ENCODE measurements at places on chromosomes 2 and 18.

GRCh38 chr2:189631849-189632248, 29.4 kb upstream of the ASNSD1 start:
- no peak for DNase-seq

GRCh38 chr2:61238219-61239012, 76.4 kb downstream of the C2orf74 start:
- DNase-seq, result no peak

DNA sequence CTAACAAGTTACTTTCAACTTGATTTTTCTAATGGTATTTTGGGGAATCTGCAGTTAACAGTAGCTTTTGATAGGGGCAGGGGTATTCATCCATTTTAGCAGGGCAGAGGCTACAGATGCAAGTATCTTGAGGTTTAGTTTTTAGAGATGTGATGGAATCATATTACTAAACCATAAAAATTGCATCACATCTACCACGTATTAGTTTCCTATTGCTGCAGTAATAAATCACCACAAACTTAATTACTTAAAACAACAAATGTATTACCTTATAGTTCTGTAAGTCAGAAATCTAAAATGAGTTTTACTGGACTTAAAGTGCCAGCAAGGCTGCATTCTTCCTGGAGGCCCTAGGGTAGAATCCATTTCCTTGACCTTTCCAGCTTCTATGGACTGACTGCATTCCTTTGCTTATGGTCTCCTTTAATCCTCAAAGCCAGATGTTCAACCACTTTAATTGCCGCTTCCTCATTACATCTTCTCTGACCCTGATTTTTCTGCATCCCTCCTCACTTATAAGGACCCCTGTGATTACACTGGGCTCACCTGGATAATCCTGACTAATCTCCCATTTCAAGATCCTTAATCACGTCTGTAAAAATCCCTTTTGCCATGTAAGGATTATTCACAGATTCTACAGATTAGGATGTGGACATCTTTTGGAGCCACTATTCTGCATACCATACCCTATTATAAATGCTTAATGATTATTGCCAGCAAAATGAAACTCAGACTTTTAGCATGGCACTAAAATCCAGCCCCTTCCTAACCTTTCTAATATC, 21.9 kb upstream of the EXOC6B start:
- DNase-seq, result no peak

DNA sequence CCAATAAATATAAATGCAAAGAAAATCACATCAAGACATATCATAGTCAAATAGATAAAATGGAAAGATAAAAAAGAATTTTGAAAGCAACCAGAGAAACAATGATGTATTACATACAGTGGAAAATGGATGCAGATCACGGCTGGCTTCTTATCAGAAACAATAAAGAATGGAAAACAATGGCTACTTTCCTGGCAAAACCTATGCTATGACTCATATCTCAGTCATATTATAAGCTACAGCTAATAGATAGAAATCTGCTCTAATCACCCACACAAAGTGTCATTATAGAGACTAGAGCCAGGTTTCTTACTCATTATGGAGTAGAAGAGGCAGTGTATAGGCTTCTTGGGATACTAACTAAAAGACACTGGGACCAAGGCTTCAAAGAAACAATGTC, 93.5 kb upstream of the TACR1 start:
- no peak for DNase-seq

DNA sequence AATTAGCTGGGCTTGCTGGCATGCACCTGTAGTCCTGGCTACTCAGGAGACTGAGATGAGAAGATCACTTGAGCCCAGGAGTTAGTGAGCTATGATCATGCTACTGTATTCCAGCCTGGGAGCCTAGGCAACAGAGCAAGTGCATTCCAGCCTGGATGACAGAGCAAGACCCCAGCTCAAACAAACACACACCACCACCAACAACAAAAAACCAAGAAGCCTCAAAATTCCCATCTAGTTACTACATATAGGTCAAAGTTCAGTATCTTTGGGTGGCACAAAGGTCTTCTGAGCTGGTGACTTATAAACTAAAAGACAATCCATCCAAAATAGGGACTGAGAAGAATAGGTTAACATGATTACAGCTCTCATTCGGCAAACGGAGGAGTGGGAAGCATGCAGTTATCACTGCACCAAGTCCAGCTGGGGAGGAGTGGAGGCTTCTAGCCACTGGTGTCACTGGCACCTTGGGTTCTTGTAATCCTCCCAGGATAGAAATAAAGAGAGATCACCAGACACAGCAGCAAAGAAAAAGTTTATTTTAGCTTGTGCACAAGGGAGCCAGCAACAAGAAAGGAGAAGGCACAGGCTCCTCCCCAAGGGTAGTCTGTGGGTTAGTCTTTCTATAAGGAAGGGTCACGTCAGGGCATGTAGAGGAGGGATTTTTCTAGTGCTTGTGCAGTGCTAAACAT, 57.4 kb downstream of the SH2D6 start:
- DNase-seq, result no peak

DNA sequence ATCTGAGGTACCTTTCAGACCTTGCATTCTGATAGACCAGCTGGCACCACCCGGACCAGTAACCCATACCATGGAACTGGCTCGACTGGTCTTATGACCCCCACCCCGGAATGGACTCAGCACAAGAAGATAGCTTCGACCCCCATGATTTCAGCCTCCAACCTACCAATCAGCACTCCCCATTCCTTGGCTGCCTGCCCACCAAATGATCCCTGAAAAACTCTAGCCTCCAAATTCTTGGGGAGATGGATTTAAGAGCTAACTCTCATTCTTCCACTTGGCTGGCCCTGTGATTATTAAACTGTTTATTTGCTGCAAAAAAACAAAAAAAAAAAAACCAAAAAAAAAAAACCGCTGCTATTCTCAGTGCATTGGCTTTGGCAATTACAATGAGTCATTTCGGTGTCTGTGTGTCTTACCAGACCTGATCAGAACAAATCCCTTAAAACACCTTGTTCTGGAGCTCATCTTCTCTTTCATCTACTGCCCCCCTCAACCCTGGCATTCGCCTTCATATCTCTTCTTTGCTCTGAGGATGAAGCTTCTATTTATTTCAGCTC, 60.1 kb upstream of the KIF5C start:
- DNase-seq, result no peak

DNA sequence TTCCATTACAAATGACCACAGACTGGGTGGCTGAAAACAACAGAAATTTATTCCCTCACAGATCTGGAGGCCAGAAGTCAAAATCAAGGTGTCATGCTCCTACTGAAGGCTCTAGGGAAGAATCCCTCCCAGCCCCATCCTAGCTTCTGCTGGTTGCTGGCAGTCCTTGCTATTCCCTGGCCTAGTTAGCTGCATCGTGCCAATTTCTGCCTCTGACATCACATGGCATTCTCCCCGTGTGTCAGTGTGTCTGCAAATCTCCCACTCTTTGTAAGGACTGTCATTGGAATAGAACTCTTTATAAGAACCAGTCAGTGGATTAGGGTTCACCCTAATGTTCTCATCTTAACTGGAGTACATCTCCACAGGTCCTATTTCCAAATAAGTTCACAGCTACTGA, 30.5 kb upstream of the NCKAP5 start:
- no peak for DNase-seq

- DNase-seq, result no peak
Measured at GRCh38 chr2:26891-27290, 19.4 kb downstream of the FAM110C start.
